ENCODE measurements at places on chromosomes 16 and 17.

GRCh38 chr16:7503666-7504065 lies 171.0 kb downstream of the RBFOX1 start:
- no peak for DNase-seq

- no peak for DNase-seq
Observed at GRCh38 chr16:66262253-66263167, 104.0 kb upstream of the CDH5 start.

GRCh38 chr17:6455321-6455705 lies 11.1 kb downstream of the PIMREG start:
- no peak for DNase-seq

DNA sequence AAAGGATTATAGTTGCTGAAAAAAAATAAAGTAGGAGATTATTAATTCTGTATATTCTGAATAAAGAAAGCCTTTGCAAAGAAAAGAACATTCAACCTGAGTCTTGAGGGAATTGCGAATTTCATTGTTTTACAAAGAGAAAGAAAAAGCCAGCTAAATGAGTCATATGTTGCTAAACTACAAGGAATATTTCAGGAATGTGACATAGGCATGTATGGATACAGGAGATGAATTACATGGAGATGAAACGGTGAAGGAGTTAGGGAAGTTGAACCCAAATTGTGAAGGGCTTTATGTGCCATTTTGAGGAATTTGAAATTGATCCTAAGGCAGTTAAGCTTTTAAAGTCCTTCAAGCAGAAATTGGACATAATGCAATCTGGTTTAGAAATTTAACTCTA lies 177.3 kb upstream of the RBL2 start:
- no peak for DNase-seq

- no peak for DNase-seq
Observed at GRCh38 chr17:62805234-62805633, 2.9 kb downstream of the MARCHF10 start.

DNA sequence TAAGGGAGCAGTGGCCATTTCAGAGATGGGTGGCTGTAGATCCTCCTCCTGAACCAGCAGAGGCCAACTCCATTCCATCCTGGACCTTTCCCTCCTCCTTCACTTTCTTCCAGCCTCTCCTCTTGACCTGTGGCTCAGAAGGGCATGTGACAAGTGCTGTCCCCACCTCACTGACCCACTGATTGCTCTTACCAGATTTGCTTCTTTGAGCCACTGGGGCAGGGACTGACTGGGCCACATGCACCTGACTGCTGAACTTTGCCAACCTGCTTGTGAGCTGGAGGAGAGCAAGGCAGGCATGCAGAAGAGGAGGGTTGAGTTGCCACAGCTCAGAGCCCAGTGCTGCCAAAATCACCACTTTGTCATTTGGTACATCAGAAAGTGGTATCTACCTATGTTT lies 68.3 kb downstream of the MSI2 start:
- no peak for DNase-seq

DNA sequence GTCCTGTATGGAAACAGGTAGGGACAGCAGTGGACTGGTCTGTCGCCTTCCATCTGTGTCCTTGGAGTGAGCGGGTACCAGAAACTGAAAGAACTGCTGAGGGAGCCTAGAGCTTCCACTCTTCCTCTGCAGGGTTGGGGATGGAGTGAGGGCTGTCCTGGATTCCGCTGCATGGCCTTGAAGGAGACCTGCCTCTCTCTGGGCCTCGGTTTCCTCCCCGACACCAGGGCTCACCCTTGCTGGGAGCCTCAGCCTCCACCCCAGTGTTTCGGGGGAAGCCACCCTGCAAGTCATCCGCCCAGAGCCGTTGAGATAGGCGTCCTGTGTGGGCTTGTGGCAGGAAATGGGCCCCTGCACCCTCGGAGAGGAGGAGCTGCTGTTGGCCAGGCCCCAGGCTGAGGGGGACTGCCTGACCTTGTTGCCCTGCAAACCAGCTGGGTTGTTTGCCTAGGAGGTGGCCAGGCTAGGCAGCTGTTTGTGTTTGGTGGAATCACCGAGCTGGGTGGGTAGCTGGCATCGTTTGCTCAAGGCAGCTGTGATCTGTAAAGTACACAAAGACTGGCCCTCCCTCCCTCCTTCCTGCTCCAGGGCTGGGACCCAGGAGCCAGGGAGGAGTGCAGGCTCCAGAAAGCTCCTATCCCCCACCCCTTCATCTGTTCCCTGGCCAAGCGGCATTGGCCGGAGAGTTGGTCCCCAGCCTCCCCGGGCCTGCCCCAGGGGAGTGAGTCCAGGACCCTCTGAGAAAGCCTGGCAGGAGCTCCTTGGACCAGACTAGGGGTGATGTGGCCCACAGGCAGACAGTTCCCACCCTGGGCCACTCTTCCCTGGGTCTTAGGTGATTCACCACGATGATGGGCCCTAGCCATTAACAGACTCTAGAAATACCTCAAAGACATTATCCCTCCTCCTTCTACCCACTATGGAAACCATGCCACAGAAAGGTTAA lies 1.3 kb downstream of the RAB37 start:
- no peak for DNase-seq

DNA sequence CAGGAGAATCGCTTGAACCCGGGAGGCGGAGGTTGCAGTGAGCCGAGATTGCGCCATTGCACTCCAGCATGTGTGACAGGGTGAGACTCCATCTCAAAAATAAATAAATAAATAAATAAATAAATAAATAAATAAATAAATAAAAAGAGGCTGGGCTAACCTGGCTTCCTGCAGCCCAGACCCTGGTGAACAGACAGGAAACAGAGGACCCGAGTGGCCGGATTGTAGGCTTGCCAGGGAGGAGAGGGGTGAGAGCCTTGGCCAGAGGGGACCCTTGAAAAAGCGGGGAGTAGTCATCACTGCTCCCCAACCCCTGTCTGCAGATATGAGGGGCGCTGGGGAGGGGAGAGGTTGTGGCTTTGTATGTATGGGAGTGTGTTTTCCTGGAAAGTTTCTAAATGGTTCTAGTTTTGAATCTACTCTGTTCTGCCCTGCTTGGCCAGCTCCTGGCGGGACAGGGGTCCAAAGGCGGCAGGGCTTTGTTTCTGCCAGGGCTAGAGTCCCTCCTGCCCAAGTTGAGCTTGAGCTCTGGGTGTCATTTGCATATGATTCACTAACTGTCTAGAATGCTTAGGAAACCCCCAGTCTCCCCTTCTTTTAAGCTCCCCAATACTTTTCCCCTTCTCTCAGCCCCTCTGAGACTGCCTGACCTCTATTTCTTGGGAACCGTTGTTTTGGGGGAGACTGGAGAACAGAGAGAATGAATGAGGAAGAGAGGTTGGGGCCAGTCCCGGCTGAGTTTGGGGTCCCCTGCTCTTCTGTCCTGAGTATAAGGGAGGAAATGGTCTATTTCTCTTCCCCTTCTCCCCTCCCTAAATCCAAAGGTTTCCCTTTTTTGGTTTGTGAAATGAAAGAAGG lies 16.4 kb downstream of the RARA start:
- no peak for DNase-seq

DNA sequence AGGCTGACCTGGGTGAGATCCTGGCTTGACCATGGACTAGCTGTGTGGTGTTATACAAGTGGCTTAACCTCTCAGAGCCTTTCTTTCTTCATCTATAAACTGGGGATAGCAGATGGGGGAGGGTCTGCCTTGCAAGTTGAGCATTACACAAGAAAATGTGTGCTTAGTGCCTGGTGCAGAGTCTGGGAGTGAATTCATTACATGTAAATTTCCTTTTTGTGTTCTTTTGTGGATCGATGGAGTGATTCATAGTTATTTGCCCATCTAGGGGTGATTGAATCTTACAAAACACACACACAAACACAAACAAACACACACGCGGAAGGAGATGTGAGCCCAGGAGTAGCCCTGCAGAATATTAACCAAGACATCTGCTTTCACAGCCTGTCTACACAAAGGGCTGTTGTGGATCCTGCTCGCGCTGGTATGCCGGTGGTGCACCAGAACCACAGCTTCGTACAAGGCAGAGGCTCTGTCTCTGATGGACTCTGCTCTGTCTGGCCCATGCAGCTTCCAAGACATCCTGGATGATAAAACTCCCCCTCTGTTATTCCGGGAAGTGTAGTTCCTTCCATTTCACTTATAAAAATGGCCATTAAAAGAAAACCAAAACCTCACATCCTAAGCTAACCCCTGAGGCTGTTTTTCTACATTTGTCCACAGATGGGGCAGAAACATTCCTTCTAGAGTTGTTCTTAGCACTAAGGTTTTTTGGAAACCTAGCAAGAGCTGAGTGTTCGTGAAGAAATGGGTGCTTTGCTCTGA lies 86.1 kb downstream of the UTP18 start:
- no peak for DNase-seq

GRCh38 chr16:67942200-67942509 lies 1.8 kb downstream of the LCAT start:
- no peak for DNase-seq

DNA sequence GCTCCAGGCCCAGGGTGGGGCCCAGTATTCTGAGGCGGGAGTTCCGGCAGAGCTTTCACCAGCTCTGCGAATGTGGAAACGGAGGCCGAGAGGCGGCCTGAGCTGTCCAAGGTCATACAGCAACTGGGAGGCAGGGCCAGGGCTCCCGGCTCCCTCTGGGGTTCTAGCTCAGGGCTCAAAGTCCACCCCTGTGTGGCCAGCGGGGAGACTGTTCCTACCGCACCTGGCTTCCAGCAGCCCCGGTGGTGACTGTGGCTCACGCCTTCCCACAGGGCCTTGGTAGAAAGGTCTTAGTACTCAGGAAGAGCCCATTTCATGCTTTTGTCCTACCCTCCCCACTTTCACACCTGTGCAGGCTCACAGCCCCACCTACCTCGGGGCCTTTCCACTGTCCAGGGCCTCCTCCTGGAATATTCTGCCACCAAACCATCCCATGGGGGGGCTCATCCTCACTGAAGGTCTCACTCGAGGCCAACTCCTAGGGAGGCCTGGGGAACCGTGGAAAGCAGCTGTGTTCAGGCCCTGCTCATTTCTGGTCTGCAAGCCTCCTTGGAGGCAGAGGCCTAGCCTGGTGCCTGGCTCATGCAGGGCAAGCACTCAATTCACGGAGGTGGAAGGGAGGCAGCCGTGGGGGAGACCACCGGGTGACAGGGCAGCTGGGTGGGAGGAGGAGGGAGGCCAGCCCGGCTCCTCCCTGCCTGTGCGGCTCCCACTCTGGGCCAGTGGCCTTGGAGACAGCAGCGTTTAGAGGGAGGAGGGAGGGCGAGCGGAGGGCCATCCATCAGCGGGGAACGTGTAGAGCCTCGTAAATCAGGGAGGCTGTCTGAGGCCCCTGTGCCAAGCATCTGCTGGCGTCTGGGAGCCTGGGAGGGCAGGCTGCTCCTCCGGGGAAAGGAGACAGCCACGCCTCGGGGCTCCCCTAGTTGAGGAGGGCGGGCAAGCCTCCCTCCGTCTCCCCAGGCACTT lies 12.7 kb upstream of the DOC2B start:
- no peak for DNase-seq

DNA sequence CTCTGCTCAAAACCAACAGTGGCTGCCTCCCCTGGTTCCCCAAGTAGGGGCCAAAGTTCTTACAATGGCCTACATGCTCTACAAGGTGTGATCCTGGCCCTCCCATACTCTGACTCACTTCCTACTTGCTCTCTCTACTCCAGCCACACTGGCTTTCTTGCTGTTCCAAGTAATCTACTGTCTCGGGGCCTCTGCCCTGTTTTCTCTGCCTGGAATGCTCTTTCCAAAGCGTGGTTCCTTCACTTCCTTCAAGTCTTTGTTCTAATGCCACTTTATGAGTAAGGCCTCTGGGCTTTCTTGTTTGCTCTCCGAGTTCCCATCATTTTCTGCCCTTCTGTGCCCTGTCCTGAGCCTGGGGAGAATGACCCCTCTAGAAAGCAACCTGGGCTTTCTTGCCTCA lies 4.1 kb upstream of the CDH3 start:
- DNase-seq, result no peak

- DNase-seq, result no peak
Observed at GRCh38 chr17:66593116-66593515, 241.8 kb upstream of the CACNG5 start.

DNA sequence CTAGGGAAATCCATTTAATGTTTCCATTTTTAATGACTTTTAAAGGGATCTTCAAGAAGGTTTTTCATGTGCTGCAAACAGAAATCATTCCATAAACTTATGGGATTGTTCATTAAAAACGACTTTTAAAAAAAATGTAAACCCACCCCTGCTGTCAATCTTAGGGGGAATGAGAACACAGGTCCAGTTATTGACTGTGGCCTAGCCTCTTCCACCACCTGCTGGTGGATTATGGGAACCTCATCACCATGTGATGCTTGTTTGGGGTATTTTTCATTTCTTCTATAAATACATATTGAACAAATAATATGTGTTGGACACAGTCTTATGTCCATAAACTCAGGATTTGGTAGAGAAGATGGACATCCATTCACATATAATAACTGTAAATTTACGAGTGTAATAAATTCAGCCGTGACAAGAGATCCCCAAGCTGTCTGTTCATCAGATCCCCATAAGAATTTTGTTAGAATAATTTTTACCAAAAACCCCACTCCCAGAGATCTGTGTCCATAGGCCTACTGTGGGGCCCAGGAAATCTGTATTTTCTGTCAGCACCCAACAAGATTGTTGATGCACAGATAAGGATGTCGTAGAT lies 42.0 kb upstream of the TMC5 start:
- DNase-seq, result no peak

DNA sequence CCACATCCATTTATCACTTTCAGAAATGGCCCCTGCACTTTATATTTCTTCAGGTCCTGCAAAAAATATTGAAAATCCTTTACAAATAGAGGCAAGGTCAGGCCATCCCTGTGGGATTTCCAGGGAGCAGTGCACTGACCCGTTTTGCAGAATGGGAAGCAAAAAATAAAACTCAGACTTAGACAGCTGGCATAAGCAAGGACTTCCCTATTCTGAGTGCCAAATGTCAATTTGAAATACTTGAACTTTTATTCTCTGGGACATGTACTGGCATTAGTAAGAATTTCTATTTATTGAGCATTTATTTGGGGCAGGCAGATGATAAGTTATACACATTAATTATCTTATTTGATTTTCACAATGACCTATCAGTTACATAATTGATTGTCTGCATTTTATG lies 32.4 kb downstream of the PRKCB start:
- no peak for DNase-seq

- DNase-seq, result no peak
Observed at GRCh38 chr17:57885148-57885915, 35.5 kb upstream of the MRPS23 start.

DNA sequence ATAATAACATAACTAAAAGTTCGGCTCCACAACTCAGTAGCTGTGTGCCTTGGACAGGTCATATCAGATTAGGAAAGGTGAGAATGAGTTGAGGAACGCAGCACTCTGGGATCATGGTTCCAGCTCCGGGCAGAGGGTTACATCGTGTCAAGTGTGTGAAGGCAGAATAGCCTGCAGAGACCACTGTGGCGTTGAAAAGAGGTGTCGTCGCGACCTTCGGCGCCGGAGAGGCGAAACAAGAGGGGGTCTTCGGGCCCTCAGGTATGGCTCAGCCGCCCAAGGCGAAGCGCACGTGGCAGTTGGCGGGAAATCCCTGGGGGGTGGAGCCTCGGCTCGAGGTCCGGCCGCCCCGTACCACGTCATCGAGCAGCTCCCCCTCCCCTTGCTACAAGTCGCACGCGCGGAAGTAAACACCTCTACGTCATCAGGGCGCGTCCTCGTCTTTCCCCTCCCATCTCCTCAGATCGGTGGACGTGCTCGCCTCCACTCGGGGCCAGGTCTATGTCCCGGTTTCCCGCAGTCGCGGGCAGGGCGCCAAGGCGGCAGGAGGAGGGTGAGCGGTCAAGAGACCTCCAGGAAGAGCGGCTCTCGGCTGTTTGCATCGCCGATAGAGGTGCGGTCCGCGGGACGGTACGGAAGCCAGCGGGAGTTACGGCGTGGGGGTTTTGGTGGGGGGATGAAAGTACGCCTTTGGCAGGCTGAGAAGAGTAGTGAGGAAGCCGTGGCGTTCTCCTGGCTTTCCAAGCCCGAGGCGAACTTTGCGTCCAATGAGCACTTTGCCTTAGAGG lies at the start of gene DHX40:
TSS of gene DHX40 (plus strand) at position 440 of the 788 bp plus-strand sequence. CDS start at position 502, 62 bp downstream.
- peak; percentile 49 for DNase-seq
